Heart right ventricle (tissue), 16 donors: ENCODE measurements at places on chromosomes 1 and 21. TPM values are rescaled to one million over a fixed set of nuclear protein-coding genes. Genes with fewer than 3 reads are reported as not detected.

GRCh38 chr21:21295303-21295702 is 297.1 kb downstream of the NCAM2 start:
- no peak overlapping the region for H3K4me3 ChIP-seq
- DNase-seq = no peak
- H3K27me3 ChIP-seq = no peaks in the 10 kb centered on the region
- no peak overlapping the region for H3K27ac ChIP-seq

The TMPRSS15 gene
- total RNA-seq = not detected

DNA sequence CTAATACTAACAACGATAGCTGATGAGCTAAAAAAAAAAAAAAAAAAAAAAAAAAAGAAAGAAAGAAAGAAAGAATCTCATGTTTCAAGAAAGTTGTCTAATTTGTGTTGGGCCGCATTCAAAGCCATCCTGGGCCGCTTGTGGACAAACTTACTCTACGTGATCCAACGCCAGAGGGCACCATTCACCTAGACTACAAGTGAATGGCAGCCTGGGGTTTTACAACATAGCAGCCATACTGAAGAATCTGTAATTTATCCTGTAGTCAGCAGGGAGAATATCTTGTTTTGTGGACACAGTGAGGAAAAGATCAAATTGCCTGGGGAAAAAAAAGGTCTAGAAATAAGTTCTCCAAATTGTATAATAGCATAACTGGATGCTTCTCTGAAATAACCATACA is 47.0 kb downstream of the CYP2J2 start:
- no peaks in the 10 kb centered on the region for H3K36me3 ChIP-seq
- H3K4me1 ChIP-seq = peaks cover 11% of the 10 kb centered on the region
- H3K27ac ChIP-seq = no peak overlapping the region
- H3K27me3 ChIP-seq = no peaks in the 10 kb centered on the region
- H3K4me3 ChIP-seq = no peak overlapping the region

GRCh38 chr1:98870959-98871903 is 133.4 kb downstream of the PLPPR5 start:
- DNase-seq = no peak
- no peaks in the 10 kb centered on the region for H3K27me3 ChIP-seq
- H3K27ac ChIP-seq = no peak overlapping the region
- H3K4me3 ChIP-seq = no peak overlapping the region
- no peaks in the 10 kb centered on the region for H3K36me3 ChIP-seq

GRCh38 chr1:36883315-36883949 is 150.9 kb downstream of the GRIK3 start:
- no peaks in the 10 kb centered on the region for H3K4me1 ChIP-seq
- no peaks in the 10 kb centered on the region for H3K36me3 ChIP-seq
- DNase-seq = no peak
- H3K4me3 ChIP-seq = no peak overlapping the region

DNA sequence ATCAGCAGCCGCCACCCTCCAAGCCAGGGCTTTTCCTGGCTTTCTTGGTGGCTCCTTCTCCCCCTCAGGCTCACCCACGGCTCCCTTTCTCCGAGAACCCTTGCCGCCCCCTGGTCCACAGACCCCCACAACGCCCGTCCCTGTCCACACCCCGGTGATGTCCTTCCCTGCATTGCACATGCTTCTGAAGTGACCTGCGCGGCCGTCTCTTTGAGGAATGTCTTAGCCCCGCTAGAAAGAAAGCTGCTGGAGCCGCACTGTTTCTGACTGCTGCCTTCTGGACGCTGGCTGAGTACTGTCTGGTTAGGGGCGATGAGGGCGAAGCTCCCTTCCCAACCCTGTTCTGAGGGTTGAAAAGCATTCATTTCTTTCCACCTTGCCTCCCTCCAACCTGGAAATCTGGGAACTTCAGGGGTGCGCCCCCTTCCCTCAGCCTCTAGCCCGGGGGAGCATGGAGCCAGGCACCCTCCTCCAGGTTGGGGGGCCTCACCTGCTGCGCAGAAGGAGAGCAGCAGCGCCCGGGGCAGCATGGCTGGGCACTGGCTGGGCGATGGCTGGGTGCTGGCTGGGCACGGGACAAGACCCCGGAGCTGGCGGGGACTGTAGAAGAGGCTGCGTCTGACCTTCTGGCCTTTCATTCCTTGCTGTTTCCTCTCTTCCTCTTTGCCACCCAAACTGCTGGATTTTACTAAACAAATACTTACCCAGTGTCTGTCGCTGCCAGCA is at the start of gene CLEC20A:
Gene CLEC20A, minus strand, starts transcription at position 555 of the 726 bp plus-strand sequence. Its CDS starts 25 bp downstream, at position 530.
- H3K4me3 ChIP-seq = no peak within 1 kb of the TSS
- no peaks in the 10 kb centered on the region for H3K36me3 ChIP-seq
- H3K27ac ChIP-seq = no peak within 1 kb of the TSS
- no peak for DNase-seq
- H3K27me3 ChIP-seq = no peaks in the 10 kb centered on the region
- H3K4me1 ChIP-seq = peaks cover 12% of the 10 kb centered on the region

DNA sequence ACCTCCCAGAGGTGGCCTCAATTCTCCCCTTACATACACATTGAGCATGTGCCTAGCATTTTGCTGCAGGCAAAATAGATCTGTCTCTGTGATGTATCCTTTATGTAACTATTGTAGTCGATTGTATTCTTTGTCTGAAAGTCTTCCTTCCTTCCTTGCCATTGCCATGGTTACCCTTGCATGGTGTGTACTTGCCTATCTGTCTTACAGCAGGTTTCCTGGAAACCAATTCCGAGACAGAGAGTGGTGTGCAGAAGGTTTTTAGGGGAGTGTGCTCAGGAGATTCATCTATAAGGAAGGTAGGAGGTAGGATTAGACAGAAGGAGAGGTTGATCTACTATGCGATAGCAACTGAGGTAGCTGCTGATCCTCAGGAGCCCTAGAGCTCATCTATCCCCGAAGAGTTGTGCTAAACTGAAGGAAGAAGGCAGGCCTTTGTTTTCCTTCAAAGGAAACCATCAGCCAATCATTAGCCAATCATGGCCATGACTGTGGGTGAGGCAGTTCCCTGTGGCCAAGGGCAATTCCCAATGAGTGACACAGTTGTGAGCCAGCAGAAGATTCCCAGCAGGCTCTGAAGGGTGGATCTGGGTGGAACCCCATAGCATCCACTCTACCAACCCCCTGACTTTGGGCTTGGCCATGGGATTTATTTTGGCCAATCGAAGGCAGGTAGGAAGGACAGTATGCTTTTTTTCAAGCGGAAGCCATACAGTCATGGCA is 15.0 kb downstream of the CITED4 start:
- H3K4me3 ChIP-seq = no peak overlapping the region
- no peak overlapping the region for H3K27ac ChIP-seq
- peaks cover 7% of the 10 kb centered on the region for H3K4me1 ChIP-seq

DNA sequence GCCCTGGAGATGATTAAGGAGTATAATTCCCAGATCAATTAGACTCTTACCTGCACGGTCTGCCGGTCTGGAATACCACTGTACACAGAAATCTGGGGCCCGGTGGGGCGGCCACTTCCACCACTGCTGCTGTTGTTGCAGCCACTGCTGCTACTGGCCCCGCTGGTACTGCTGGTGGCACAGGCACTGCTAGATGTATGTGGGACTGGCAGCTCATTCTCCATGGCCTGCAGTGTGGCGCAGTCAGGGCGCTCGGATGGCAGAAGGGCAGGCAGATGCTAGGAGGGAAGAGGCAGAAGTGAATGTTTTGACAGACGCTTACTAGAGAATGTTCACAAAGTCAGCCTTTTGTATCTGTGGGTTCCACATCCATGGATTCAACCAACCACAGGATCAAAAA is 54.4 kb upstream of the A3GALT2 start:
- peaks cover 47% of the 10 kb centered on the region for H3K4me1 ChIP-seq
- H3K36me3 ChIP-seq = peaks cover 7% of the 10 kb centered on the region
- DNase-seq = no peak
- H3K27me3 ChIP-seq = no peaks in the 10 kb centered on the region
- peak overlapping the region; percentile 86 for H3K27ac ChIP-seq
- H3K4me3 ChIP-seq = no peak overlapping the region

DNA sequence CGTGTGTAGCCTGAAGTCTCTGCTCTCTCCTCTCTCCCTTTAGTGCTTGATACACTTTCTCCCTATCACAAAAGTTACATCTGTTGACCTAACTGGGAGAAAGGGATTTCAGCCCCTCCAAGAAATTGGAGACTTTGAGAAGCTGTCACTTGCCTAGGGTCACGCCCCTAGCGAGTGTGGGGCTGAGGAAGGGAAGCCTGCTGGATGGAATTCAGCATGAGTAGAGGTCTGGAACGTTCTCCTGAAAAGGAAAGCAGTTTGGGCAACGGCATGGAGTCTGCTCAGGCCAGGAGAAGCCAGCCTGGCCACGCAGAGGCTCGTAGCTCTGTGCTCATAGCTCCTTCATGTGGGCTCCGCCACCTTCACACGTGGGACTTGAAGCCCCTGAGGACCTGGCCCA is 22.4 kb downstream of the COL16A1 start:
- no peak overlapping the region for H3K27ac ChIP-seq
- no peaks in the 10 kb centered on the region for H3K27me3 ChIP-seq
- no peaks in the 10 kb centered on the region for H3K36me3 ChIP-seq
- no peak overlapping the region for H3K4me3 ChIP-seq
- no peak for DNase-seq

The TFF3 gene
- 0.98 TPM for total RNA-seq

The CCDC185 gene
- not detected for total RNA-seq

DNA sequence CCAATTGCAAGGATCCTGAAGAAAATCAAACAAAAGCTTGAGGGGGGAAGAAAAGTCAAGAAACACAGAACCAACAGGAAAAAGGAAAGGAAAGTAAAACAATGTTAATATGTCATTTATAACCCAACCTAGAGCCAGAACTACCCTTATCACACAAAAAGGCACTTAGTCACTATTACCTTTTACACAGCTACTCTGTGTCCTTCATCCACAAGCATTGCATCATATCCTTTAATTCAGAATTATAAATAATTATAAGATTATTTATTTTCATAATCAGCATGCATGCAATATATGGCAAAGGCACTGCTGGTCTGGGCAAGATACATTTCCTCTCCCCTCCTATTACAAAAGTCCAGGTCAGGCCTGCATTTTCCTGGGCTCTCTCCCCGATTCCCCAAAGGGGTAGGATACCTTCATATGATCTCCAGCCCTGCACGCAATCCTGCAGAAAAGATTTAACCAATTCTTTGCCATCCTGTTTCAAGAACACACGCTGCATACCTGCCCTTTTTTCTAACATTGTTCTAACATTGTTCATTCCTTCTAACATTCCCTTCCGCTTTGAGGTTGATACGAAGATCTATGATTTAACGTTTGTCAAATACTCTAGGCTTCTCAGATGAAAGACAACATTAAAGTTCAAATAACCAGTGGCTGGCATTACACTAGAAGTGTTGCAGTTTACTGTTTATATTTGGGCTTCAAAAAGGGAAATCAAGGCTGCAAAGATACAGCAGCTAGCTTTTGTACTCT is 4.3 kb downstream of the PTPN14 start:
- H3K27ac ChIP-seq = peak overlapping the region; percentile 24
- no peak for DNase-seq
- H3K4me1 ChIP-seq = peaks cover 71% of the 10 kb centered on the region
- no peaks in the 10 kb centered on the region for H3K27me3 ChIP-seq
- no peaks in the 10 kb centered on the region for H3K36me3 ChIP-seq

- H3K27me3 ChIP-seq = peaks cover 13% of the 10 kb centered on the region
- H3K4me1 ChIP-seq = no peaks in the 10 kb centered on the region
- no peaks in the 10 kb centered on the region for H3K36me3 ChIP-seq
- no peak overlapping the region for H3K27ac ChIP-seq
These were observed 261.2 kb downstream of the MATN1 start for GRCh38 chr1:30462166-30462565.

- H3K4me1 ChIP-seq = no peaks in the 10 kb centered on the region
- H3K27ac ChIP-seq = no peak overlapping the region
- H3K27me3 ChIP-seq = peaks cover 77% of the 10 kb centered on the region
- no peak overlapping the region for H3K4me3 ChIP-seq
- no peak for DNase-seq
These were observed 12.1 kb downstream of the TTC34 start for GRCh38 chr1:2789164-2789985.

GRCh38 chr1:96187020-96187419 is 534.6 kb upstream of the PTBP2 start:
- DNase-seq = no peak
- H3K27ac ChIP-seq = no peak overlapping the region
- H3K4me3 ChIP-seq = no peak overlapping the region

The PTAFR gene
- 1.1 TPM for total RNA-seq

The PLPPR5 gene
- not detected for total RNA-seq

DNA sequence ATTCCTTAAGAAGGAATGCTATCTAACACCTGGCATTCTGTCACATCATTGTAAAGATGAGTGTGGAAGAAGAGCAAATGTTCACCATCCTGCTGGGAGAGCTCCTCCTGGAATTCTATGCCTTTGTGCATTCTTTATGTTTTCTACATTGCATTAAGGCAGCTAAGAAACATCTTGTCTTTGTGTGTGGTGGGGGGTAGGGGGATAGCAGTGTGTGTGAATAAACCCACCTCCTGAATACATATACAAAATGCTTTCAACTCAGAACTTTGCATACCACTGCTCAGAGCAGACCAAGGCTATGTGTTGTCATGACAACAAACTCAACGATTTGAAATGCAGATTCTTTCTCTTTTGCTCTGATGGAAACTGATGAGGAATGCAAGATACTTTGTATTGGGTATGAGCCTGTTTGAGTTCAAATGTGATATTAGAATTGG is 193.6 kb upstream of the KAZN start:
- H3K4me3 ChIP-seq = no peak overlapping the region
- no peaks in the 10 kb centered on the region for H3K36me3 ChIP-seq
- no peak for DNase-seq
- H3K27ac ChIP-seq = no peak overlapping the region
- H3K27me3 ChIP-seq = no peaks in the 10 kb centered on the region
- no peaks in the 10 kb centered on the region for H3K4me1 ChIP-seq

DNA sequence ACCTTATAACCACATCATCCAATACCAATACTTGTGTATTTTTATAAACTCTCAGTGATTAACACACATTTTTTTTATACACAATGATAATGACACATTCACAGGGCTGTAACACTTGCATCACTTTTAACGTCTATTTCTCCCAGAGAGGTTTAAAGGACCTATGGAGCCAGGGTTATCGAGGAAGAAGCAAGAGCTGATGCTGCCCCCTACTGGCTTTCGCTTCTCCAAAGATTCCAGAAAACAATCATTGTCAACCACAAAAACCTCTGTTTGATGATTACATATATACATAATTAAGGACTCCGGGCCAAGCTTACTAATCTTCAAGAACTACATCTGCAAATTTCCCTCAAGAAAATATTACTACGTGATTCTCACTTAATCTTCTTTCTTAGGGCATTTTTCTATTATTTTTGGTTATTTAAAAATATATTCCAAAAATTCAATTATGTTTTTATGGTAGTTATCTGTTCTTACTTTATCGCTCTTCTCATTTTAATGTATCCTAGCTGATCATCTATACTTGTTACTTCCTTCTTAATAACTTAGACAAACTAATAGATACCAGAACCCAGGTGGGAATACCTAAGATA is 214.5 kb downstream of the VAV3 start:
- DNase-seq = peak; percentile 15
- H3K4me1 ChIP-seq = no peaks in the 10 kb centered on the region
- no peaks in the 10 kb centered on the region for H3K36me3 ChIP-seq
- H3K4me3 ChIP-seq = no peak overlapping the region
- H3K27ac ChIP-seq = no peak overlapping the region

- H3K36me3 ChIP-seq = peaks cover 85% of the 10 kb centered on the region
- no peaks in the 10 kb centered on the region for H3K27me3 ChIP-seq
- no peak overlapping the region for H3K4me3 ChIP-seq
- DNase-seq = no peak
- no peaks in the 10 kb centered on the region for H3K4me1 ChIP-seq
These were observed 45.5 kb upstream of the GTF2B start for GRCh38 chr1:88936760-88937342.

- no peak for DNase-seq
- H3K4me3 ChIP-seq = no peak overlapping the region
- no peaks in the 10 kb centered on the region for H3K4me1 ChIP-seq
- H3K36me3 ChIP-seq = no peaks in the 10 kb centered on the region
- H3K27ac ChIP-seq = no peak overlapping the region
- no peaks in the 10 kb centered on the region for H3K27me3 ChIP-seq
These were observed 29.9 kb upstream of the CAMSAP2 start for GRCh38 chr1:200708769-200709168.
